ENCODE measurements at places on chromosomes 1 and 21.

DNA sequence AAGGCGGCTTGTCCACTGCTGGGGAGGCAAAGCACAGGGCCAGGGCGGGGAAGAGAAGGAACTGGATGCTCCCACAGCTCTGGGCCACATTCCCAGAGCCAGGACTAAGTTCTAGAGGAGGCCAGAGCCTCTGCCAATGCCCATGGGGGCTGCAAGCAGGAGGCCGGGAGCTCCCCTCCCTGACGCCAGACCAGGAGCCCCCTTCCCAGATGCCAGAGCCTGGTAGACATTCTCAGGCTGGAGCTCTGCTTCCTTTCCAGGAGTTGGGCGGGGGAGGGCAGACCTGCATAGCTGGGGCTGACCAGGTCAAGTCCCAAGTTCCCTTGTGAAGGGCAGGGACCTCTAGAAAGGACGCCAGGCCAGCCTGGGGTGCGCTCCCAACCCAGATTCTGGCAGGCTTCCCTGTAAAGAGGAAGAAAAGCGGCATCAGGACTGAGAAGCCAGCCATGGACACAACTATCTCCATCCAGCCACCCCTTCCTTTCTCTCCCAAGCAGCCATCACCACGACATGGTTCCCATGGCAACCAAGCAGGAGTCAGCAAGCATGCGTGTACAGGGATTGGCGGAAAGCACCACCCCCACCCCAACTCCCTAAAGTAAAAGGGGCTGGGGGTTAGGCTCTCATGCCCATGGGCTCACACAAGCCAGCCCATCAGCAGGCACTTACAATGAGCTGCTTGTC, 13.4 kb downstream of the KIF21B start:
- peak; percentile 43 for DNase-seq

DNA sequence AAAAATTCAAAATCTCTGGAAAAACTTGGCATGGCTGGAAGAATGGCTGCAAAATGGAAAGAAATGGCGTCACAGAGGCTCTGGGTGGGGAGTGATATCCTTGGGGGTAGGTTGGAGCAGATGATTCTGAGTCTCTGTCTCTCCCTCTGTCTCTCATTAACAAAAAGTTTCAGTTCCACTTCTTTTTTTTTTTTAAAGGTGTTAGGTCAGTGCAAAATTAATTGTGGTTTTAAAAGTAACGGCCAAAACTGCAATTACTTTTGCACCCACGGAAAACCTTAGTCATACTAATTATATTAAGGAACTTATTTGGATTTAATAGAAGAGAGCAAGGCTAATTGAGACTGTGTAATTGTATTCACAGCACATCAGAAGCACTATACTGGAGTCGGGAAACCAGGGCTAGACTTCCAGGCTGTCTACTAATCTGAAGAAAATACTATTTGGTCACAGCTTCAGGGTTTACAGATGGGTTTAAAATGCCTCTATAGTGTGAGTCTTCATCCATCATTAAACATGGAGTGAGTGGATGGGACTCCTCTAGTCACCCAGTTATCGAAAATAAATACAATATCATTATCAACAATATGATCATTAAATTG, 289.1 kb upstream of the PLD5 start:
- DNase-seq = no peak

DNA sequence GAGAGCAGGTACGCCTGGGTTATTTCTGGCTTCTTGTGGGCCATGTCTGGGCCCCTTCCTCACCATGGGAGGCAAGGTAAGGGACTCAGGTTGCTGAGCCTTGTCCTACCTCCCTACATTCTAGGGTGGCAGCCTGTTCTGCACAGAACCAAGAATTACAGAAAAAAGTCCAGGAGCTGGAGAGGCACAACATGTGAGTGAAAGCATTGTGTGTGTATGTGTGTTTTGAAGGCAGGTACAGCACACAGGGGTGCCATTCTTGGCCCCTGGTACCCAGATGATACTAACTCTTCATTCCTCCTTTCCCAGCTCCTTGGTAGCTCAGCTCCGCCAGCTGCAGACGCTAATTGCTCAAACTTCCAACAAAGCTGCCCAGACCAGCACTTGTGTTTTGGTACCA, 4.4 kb downstream of the JTB start:
- DNase-seq = no peak

DNA sequence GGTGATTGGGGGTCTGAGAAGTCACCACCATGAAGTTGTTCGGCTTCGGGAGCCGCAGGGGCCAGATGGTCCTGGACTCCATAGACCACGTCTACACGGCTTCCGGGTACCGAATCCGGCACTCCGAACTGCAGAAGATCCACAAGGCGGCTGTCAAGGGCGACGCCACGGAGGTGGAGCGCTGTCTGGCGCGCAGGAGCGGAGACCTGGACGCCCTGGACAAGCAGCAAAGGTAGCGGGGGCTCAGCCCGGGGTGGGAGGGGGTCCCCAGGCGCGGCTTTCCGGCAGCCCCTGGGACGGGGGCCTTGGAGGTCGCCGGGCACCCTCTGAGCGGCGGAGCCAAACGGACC, 146.5 kb downstream of the LIPI start:
- DNase-seq = no peak

DNA sequence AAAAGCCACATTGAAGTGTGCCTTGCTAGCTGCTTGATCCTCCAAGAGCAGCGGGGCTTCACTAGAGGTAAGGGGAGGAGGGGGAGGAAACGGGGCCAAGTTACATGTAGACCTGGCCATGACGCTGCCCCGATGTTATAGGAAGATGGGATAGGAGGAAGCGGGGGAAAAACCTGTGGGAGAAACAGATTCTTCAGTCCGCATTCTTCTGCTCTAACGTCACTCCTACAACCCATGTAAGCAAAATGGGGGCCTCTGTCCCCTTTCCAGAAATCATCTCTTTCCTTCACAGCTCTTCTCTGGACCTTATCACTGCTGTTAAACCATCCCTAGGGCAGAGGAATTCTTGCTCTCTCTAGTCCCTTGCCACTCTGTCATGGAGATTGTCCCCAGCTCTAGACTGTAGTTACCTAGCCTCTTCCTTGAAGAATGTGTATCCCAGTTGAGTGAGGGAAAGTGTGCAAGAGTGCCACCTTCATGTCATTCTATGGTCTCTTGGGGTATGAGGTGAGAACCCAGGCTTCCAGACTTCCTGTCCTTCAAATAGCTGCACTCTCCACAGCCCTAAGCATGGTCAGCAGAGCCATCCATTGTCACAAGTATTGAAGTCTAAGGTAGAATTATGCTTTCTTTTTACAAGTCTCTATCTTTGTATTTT, 11.4 kb downstream of the PLEKHO1 start:
- DNase-seq = no peak

DNA sequence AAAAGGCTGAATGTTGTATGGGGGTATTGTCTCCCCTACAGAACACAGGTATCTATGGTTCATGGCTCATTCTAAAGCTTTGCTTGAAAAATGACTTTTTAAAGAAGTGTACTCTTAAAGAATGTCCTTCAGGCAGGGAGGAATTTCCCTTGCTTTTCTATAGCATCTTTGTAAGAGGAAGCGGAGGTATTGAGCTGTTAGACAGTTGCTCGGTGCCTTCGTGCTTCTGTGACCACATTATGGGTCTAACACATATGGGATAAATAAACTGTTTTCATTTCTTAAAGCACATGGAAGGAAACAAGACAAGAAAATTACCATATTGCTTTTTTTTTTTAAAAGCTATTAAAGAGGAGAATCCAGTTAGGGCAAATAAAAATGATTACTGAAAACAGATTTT, 182.9 kb downstream of the NTNG1 start:
- DNase-seq = no peak

GRCh38 chr1:114149211-114149610, 4.5 kb downstream of the SYT6 start:
- no peak for DNase-seq

DNA sequence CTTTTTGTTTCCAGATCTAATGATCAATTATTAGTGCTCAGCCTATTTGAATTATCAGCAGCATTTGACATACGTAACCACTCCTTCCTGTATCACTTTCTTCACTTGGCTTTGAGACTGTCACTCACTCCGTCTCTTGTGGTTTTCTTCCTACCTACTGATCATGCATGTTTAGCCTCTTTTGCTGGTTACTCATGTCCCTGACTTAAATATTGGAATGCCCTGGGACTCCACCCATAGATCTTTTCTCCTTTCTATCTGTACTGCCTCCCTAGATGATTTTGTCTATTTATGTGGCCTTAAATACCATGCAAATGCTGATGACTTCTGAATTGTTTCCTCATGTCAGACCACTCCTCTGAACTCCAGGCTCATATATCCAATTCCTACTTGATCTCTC, 57.7 kb upstream of the PDE4B start:
- DNase-seq = no peak

- no peak for DNase-seq
Observed at GRCh38 chr1:168734946-168735345, 5.9 kb upstream of the DPT start.

- no peak for DNase-seq
Observed at GRCh38 chr1:80305466-80305865, 1298.9 kb upstream of the ADGRL4 start.

GRCh38 chr1:85672031-85672660, 36.1 kb downstream of the ZNHIT6 start:
- no peak for DNase-seq

- DNase-seq = no peak
Observed at GRCh38 chr1:115170377-115170776, 81.1 kb upstream of the TSPAN2 start.

GRCh38 chr1:29416267-29417146, 180.2 kb downstream of the PTPRU start:
- DNase-seq = no peak

GRCh38 chr1:235892202-235892601, 25.5 kb upstream of the LYST start:
- no peak for DNase-seq

GRCh38 chr1:2061065-2061778, 11.0 kb downstream of the PRKCZ start:
- DNase-seq = no peak

- DNase-seq = no peak
Observed at GRCh38 chr21:34133802-34134201, 60.4 kb downstream of the MRPS6 start.

DNA sequence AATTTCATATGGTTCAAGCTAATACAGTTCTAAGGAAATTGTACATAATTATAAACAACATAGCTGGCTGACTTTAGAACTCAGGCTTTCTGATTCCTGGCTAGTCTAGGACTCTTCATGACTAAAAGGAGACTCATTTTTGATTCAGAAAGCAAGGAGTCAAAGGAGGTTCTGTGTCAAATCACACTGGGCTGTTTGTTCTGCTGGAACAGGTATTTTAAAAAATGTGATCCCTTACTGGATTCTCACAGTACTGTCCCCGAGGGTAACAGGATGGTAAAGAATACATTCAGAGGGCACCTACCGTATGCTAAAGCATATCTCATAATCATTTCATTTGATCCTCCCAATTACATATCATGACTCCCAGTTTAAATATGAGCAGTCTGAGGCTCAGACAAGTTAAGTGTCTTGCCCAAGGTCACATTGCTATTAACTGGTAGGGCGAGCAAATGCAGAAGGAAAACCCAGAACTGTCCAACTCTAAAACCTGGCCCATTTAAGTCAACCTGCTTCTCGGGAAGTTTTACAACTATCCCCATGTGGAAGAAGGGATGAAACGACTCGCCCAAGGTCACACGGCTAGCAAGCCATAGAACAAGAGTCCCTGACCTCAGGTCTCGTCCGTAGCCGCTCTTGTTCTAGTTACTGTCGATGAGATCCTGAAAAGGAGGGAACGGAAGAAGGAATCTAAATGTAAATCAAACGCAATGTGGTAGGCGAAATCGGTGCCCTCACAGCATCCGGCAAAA, 675 bp downstream of the MYSM1 start:
- no peak for DNase-seq

DNA sequence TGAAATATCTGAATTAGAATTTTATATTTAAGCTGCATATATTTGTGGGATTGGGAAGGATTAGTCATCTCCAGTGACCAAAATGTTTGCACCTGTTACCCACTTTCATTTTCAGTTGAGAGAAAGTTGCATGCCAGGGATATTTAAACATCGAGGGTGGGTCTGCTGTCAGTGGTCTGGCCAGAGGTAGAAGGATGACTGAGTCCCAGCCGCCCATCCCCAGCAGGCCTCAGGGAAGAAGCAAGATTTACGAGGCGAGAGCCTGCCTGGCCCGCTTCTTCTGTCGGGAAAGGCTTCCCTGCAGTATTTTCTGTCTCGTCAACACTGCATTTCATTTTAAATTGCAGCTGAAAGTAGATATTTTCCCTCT, 1.4 kb upstream of the MAN1C1 start:
- DNase-seq = no peak

DNA sequence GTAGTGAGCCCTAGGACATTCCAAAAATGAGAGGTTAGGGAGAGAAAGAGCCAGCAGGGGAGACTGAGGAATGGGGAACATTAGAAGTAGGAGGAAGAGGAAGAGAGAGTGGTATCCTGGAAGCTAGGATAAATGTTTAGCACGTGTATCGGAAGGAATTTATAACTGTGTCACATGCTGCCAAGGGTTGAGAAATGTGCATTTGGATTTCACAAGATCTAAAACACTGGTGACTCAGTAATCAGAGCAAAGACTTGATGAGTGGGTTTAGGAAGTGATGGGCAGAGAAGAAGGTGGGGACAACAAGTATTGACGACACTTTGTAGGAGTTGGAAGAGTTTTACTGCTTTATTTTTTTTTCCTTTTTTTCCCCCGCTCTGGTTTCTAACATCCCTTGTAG, 193.9 kb downstream of the FMN2 start:
- no peak for DNase-seq

- DNase-seq = no peak
Observed at GRCh38 chr1:97034651-97035050, 313.1 kb downstream of the PTBP2 start.

DNA sequence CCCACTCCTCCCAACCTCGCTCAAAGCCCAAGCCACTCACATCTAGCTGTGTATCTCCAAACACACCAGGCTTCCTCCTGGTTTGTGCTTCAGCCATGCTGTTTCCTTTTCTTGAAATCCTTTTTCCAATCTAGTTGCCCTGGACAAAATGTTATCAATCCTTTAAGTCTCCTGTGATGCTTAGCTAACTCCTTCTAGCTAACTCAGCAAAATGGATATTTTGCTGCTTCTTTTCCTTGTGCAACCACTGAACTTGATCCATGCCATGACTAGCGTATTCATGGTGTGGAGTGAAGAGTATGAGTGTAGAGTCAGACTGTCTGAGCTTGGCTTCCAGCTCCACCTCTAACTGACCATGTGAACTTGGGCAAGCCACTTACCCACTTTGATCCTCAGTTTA, 33.9 kb upstream of the FAM78B start:
- DNase-seq = no peak

- peak; percentile 89 for DNase-seq
Observed at GRCh38 chr1:155872527-155872926, 13.2 kb downstream of the SYT11 start.

DNA sequence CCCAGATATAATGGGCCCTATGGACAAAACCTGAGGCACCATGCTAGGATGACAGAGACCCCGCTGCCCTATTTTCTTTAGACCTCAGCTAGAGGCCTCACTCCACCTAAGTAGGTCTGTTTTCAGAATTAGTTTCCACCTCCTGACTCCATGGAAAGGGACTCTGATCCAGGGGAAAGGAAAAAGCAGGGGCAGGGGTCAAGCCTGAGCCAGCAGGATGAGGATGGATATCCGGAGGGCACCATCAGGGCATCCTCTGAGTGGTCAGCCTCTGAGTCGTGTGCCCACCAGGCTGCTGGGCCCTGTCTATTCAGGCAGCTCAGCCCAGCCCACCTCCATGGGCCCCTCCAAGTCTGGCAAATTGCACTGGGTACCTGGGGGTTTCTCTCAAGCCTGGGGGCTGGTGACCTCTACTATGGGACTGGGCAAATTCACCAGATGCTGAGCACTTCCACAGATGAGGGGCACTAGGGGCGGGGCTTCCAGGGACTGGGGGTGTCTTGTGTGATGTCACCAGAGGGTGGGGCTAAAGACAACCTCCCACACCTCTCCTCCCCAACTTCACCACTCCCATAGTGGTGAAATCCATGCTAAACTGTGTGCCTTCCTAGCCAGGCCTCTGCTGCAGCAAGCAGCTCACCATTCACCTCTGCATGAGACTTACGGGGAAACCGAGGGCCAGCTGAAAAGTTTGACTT, 5.5 kb downstream of the PAQR7 start:
- no peak for DNase-seq

All from nucleus accumbens (tissue), 56 donors.